ENCODE measurements at places on chromosomes 2 and 18.

GRCh38 chr2:120291401-120292311 is 39.0 kb downstream of the RALB start:
- DNase-seq: peak; percentile 92

GRCh38 chr2:121186261-121186660 is 98.7 kb downstream of the TFCP2L1 start:
- DNase-seq: no peak

DNA sequence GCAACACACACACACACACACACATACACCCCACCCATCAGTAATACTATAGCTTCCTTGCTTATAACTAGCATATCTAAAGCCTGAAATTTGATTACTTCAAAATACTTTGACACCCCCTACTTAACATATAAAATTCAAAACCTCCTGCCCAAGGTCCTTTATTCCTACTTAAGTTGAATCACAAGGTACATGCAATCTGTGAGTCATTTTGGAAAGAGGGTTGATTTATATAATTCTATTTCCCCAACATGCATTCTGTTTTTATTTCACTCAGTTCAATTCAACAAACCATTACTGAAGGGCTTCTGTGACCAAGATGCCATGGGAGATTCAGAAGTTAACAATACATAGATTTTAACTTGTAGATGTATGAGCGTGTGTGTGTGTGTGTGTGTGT is 420.7 kb downstream of the METTL4 start:
- DNase-seq: no peak

DNA sequence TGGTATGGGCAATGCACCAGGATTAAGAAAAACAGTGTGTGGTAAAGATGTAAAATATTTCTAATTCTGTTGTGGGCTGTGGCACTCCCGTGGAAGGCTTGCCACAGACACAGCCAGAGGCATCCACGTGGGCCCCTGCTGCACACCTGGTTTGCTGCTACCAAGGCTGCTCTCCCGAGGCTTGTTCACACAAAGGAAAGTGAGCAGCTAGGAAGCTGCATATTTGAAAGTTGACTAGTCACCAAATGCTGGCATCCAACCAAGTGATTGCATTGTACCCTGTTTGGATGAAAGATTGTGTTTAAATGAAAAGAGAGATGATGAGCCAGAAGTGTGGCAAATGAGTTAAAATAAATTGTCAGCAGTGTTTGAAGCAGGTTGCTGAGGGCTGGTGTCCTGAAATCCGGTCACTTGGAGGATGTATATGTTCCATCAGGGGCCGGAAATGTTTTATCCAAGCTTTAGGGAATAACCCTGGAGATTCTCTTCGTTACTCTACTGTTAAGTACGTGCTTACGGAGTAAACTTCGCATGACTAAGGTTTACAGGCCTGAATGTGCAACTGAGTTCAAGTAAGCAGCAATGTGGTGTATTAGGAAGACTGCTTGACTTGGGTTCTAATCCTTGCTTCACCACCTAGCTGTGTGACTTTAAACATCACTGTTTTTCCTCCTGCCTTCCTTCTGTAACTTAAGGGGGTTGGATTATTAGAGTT is 86.1 kb downstream of the MSH2 start:
- DNase-seq: no peak

- DNase-seq: no peak
These were observed 224.1 kb upstream of the CCDC150 start for GRCh38 chr2:196415384-196415783.
